ENCODE measurements at places on chromosomes 1 and 21. TPM values are rescaled to one million over a fixed set of nuclear protein-coding genes. Genes with fewer than 3 reads are reported as not detected.

DNA sequence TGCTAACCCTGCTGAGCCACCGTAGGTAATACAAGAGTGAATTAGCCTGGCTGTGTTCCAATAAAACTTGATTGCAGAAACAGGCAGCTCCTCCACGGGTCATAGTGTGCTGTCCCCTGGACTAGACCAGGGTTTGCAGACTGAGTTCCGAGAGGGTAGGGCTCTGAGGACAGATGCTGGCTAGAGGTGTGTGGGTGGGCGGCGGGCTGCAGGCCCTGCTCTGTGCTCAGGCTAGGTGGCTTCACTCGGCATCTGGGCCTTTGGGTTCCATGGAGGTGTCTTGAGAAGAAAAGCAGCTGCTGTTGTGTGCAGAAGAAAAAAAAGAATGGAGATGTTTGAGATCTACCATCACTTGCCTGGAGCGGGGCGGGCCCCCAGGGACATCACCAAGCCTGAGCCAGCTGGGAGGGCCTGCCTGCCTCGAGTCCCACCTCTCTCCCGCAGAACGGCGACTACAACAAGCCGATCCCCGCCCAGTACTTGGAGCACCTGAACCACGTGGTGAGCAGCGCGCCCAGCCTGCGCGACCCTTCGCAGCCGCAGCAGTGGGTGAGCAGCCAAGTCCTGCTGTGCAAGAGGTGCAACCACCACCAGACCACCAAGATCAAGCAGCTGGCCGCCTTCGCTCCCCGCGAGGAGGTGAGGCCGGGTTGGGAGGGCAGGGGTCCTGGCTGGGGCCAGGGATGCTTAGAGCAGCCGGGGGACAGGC, 7.9 kb downstream of the TMEM201 start:
- H3K36me3 ChIP-seq = no peaks in the 10 kb centered on the region
- DNase-seq = no peak
- H3K27me3 ChIP-seq = no peaks in the 10 kb centered on the region
- no peaks in the 10 kb centered on the region for H3K4me1 ChIP-seq
- H3K27ac ChIP-seq = no peak overlapping the region
- no peak overlapping the region for H3K4me3 ChIP-seq

DNA sequence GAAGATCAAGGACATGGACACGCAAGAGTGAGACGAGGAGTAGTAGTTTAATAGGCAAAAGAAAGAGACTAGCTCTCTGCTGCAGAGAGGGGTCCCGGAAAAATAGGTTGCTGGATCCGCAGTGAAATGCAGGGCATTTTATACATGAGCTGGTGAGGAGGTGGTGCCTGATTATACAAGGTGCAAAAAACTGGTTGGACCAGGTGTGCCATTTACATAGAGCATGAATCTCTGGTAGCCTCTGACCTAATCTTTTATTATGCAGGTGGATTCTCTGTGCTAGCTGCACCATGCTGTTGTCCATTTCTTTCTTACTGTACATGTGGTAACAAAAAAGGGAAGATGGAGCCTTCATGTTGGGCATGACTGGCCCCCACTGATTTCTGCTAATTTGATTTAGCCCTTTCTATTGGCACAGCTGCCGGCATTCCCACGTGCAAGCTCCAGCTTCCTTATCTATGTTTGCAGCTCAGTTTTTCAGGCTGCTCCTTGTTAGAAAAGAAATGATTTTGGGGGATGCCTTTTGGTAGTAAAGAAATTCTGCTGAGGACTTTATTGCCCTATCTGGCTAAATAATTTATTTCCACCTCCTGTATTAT, 548.1 kb downstream of the BRINP3 start:
- H3K4me3 ChIP-seq = no peak overlapping the region
- DNase-seq = no peak
- H3K36me3 ChIP-seq = no peaks in the 10 kb centered on the region
- H3K4me1 ChIP-seq = no peaks in the 10 kb centered on the region
- H3K27me3 ChIP-seq = no peaks in the 10 kb centered on the region

DNA sequence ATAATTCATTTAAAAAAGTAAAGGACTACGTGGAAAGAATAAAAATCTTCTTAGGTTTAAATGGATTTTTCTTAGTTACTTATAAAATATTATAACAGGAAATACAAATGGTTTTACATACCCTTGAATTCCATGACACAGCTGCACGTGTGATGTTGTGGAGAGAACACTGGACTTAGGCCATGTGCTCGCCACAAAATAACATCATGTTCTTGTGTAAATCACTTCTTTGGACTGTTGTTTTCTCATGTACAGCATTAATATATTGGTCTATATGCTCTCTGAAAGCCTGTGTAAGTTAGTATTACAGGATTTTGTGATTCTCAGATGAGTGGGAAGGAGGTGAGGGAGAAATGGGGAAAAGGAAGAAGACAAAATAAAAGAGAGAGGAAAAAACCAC, 228.2 kb downstream of the DNM3 start:
- H3K27ac ChIP-seq = no peak overlapping the region
- no peaks in the 10 kb centered on the region for H3K36me3 ChIP-seq
- H3K4me1 ChIP-seq = no peaks in the 10 kb centered on the region
- no peak overlapping the region for H3K4me3 ChIP-seq

- H3K27ac ChIP-seq = no peak overlapping the region
- H3K4me3 ChIP-seq = no peak overlapping the region
- H3K27me3 ChIP-seq = no peaks in the 10 kb centered on the region
- no peak for DNase-seq
- H3K4me1 ChIP-seq = no peaks in the 10 kb centered on the region
- no peaks in the 10 kb centered on the region for H3K36me3 ChIP-seq
Observed at GRCh38 chr1:211068976-211069375, 65.0 kb downstream of the KCNH1 start.

The SLAMF7 gene
- polyA plus RNA-seq = 0.65 TPM

The MAD2L2 gene
- 51.7 TPM for polyA plus RNA-seq

DNA sequence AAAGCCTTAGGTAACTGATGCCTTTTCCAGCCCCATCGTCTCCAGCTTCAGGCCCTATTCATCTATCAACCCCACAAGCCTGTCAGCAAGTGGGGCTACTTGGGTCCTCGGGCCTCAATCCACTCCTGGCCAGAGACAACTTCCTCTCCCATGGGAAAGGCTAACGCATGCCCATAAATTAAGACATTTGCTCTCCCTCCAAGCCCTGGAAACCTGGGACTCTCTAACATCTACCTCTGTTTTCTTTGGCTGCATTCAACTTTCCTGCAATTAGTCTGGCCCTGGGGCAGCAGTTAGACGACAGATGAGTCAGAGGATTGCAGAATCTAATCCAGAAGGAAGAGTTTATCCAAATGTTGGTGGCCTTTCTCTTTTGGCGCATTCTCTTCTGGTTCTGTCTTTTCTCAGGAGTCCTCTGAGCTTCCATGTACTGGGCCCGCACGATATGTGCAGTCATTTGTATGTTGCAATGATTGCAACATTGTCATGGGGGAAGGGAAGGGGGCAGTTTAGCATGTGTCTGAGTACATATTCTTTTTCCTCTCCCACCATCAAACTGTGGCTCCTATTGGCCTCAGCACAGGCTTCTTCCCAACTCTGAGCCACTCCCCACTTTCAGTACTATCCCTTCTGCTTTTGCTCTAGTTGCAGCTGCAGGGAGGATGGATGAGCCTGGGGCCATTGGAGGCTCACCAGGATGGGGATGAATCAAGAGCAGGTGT, 54.4 kb downstream of the NAV1 start:
- H3K4me3 ChIP-seq = no peak overlapping the region
- no peaks in the 10 kb centered on the region for H3K27me3 ChIP-seq
- no peak overlapping the region for H3K27ac ChIP-seq
- DNase-seq = no peak
- H3K36me3 ChIP-seq = no peaks in the 10 kb centered on the region

The PIK3CD gene
- 5.3 TPM for polyA plus RNA-seq

The AQP10 gene
- not detected for polyA plus RNA-seq

The FCRL2 gene
- not detected for polyA plus RNA-seq

GRCh38 chr1:11078631-11079030, 18.8 kb upstream of the SRM start:
- H3K4me3 ChIP-seq = no peak overlapping the region
- H3K27me3 ChIP-seq = no peaks in the 10 kb centered on the region
- no peaks in the 10 kb centered on the region for H3K4me1 ChIP-seq
- H3K36me3 ChIP-seq = peaks cover 69% of the 10 kb centered on the region
- DNase-seq = no peak

The BCL2L15 gene
- polyA plus RNA-seq = 2.2 TPM

DNA sequence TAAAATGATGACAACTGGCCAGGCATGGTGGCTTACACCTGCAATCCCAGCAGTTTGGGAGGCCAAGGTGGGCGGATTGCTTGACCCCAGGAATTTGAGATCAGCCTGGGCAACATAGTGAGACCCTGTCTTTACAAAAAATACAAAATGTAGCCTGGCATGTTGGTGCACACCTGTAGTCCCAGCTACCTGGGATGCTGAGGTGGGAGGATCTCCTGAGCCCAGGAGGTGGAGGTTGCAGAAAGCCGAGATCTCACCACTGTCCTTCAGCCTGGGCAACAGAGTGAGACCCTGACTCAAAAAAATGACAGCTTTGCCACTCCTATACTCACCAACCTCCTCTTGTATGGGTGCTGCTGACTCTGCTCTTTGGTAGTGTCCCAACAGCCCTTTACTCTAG, 18.6 kb downstream of the SYT11 start:
- DNase-seq = no peak
- no peak overlapping the region for H3K27ac ChIP-seq
- no peaks in the 10 kb centered on the region for H3K27me3 ChIP-seq
- H3K4me3 ChIP-seq = no peak overlapping the region
- no peaks in the 10 kb centered on the region for H3K4me1 ChIP-seq
- no peaks in the 10 kb centered on the region for H3K36me3 ChIP-seq

DNA sequence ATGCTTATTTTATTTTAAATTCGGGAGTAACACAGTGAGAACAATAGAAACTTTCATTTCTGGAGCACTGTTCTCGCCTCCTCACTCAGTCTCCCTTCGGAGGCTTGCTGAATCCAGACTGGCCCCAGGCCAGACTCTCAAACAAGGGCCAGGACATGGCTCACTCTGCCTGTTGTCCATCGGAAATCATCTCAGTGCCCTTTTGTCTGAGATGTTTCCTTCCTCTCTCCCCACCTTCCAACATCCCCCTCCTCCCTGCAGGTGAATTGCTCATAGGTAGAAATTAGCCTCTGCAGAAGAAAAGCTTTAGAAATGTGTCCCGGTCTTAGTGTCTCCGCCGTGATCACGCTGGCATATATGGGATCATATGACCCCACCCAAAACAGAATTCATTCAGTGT, 55.2 kb downstream of the ERG start:
- no peak for DNase-seq
- no peaks in the 10 kb centered on the region for H3K4me1 ChIP-seq
- no peaks in the 10 kb centered on the region for H3K36me3 ChIP-seq
- H3K27me3 ChIP-seq = no peaks in the 10 kb centered on the region
- no peak overlapping the region for H3K4me3 ChIP-seq

DNA sequence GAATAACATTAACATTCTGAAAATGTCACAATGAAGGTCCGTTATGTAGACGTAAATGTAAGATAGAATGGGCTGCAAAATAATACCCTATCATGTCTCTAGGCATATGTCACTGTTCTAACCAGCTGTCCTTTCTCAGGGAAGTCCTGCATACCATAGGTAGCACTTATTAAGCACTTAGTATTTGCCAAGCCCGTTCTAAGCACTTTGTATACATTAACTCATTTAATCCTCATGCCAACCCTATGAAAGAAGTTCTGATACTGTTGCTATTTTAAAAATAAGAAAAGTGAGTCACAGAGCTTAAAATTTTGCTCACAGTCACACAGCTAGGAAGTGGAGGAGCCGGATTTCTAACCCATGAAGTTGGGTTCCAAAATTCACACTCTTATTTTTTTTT, 15.7 kb downstream of the GAS5 start:
- H3K27me3 ChIP-seq = no peaks in the 10 kb centered on the region
- DNase-seq = no peak
- H3K4me3 ChIP-seq = no peak overlapping the region

- H3K4me1 ChIP-seq = no peaks in the 10 kb centered on the region
- H3K27ac ChIP-seq = no peak overlapping the region
- H3K27me3 ChIP-seq = no peaks in the 10 kb centered on the region
- H3K36me3 ChIP-seq = no peaks in the 10 kb centered on the region
- no peak for DNase-seq
Observed at GRCh38 chr1:80047791-80048190, 1041.3 kb upstream of the ADGRL4 start.

The FAM72D gene
- polyA plus RNA-seq = 0.24 TPM

The AKNAD1 gene
- polyA plus RNA-seq = not detected

The DEPDC1 gene
- polyA plus RNA-seq = not detected

Measured in kidney (tissue), 22 donors.